ENCODE measurements at places on chromosomes 16 and 17. TPM values are rescaled to one million over a fixed set of nuclear protein-coding genes. Genes with fewer than 3 reads are reported as not detected.

The ADCY7 gene
- total RNA-seq, result 60.6 TPM

The FOXL1 gene
- 30.2 TPM for total RNA-seq

The IL4R gene
- 39.1 TPM for total RNA-seq

The CAVIN1 gene
- total RNA-seq, result 1,245 TPM

The OTOP3 gene
- not detected for total RNA-seq

The CFAP97D1 gene
- total RNA-seq, result under 0.01 TPM

The HS3ST2 gene
- not detected for total RNA-seq

All from regular cardiac myocyte (primary cell).